ENCODE measurements at places on chromosomes 11 and 22.

- no peak overlapping the region for H3K4me3 ChIP-seq
- H3K27ac ChIP-seq = no peak overlapping the region
- H3K36me3 ChIP-seq = no peaks in the 10 kb centered on the region
Measured at GRCh38 chr22:20149257-20150250, 1.3 kb downstream of the CCDC188 start.

DNA sequence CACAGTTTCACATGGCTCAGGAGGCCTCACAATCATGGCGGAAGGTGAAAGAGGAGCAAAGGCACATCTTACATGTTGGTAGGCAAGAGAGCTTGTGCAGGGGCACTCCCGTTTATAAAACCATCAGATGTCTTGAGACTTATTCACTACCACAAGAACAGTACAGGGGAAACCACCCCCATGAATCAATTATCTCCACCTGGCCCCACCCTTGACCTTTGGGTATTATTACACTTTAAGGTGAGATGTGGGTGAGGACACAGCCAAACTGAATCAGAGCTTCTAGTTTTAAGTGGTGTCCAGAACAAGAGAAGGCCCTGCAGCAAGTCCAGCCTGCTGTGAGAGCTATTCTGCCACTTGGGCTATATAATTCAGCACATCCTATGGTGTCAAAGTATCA lies 493.7 kb downstream of the ETS1 start:
- H3K36me3 ChIP-seq = no peaks in the 10 kb centered on the region
- no peak overlapping the region for H3K4me3 ChIP-seq
- no peak for DNase-seq
- no peak overlapping the region for H3K27ac ChIP-seq
- H3K27me3 ChIP-seq = no peaks in the 10 kb centered on the region

DNA sequence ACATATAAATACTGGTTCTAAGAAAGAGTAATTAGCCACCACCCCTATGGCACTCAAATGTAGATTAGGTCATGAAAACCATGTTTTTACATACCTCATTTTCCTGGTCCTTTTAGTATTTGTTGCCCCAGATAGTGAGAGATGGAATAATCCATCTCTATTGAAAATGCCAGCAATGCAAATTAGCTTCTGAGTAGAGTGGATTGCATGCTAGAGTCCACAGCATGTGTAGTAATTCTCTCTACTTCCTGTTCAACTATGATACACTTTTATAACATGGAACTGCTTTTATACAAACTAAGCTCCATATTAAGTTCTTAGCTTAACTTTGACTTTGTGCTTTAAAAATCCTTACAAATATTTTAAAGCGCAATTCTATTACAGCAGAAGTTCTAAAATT lies 73.2 kb downstream of the TRPC6 start:
- DNase-seq = no peak
- no peaks in the 10 kb centered on the region for H3K36me3 ChIP-seq
- H3K4me3 ChIP-seq = no peak overlapping the region
- H3K27me3 ChIP-seq = no peaks in the 10 kb centered on the region
- H3K27ac ChIP-seq = no peak overlapping the region

GRCh38 chr11:86812981-86813380 lies 12.6 kb downstream of the PRSS23 start:
- no peak overlapping the region for H3K4me3 ChIP-seq
- no peak for DNase-seq
- H3K27ac ChIP-seq = no peak overlapping the region
- H3K27me3 ChIP-seq = no peaks in the 10 kb centered on the region

- H3K27ac ChIP-seq = no peak overlapping the region
- H3K4me1 ChIP-seq = no peaks in the 10 kb centered on the region
Measured at GRCh38 chr11:125281831-125282595, 117.5 kb downstream of the PKNOX2 start.

DNA sequence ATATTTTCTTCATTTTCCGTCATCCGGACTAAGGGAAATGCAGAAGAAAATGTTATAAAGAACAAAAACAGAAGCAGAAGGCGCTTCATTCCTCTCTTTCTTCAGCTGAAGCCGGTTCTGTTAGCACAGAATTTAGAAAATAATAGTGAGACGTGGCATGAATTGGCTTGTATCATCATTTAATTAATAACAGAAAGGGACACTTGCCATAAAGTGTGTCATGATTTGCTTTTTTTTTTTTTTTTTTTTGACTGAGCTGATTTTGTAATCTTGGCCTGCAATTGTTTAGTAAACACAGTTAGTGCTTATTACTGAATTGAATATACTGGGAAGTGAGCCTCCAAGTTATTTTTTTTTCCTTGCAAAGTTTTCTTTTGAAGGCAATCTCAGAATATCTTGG lies at the start of gene MMP27:
TSS of gene MMP27 (minus strand) at position 144 of the 400 bp plus-strand sequence. CDS start at position 89, 55 bp downstream.
- H3K4me1 ChIP-seq = no peaks in the 10 kb centered on the region
- no peaks in the 10 kb centered on the region for H3K36me3 ChIP-seq
- H3K4me3 ChIP-seq = no peak within 1 kb of the TSS

- H3K4me3 ChIP-seq = no peak within 1 kb of the TSS
- H3K4me1 ChIP-seq = no peaks in the 10 kb centered on the region
- DNase-seq = no peak
- no peaks in the 10 kb centered on the region for H3K27me3 ChIP-seq
Measured at GRCh38 chr11:73950869-73951710, at the start of gene DNAJB13. Gene DNAJB13, plus strand, starts transcription at chr11:73951026. Its CDS starts 44 bp downstream, at chr11:73951070.

DNA sequence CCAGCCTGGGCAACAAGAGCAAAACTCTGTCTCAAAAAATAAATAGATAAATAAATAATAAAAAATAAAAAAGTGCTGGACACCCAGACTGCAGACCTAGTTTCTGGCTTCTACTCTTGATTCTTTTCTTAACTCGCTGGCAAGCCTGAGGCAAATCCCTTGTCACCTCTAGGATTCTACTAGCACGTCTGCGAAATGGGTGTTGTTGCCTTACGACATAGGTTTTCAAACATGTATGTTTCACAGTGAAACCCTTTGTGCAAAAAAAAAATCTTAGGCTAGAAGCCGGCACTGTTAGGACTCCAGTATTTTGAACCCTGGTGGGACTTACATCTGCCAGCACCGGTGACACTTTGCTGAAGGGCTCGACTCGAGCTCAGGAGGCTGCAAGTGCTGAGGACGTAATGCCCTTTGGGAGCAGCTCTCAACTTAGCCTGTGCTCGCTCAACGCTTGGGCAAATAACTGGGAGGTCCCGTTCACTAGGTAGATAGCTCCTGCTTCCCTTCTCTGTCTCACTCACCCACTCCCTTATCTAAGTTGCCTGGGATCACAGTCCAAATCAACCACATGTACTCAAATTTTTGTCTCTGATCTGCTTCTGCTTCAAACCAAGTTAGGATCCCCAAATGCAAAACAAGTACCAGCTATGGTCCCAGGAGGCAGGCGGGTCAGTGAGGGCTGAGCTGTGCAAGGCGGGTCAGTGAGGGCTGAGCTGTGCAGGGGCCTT lies 34.7 kb upstream of the MYH9 start:
- H3K27me3 ChIP-seq = no peaks in the 10 kb centered on the region
- no peak for DNase-seq
- H3K4me1 ChIP-seq = peaks cover 22% of the 10 kb centered on the region
- no peak overlapping the region for H3K27ac ChIP-seq

- no peaks in the 10 kb centered on the region for H3K36me3 ChIP-seq
- no peak overlapping the region for H3K4me3 ChIP-seq
- DNase-seq = peak; percentile 11
- H3K4me1 ChIP-seq = no peaks in the 10 kb centered on the region
- H3K27me3 ChIP-seq = no peaks in the 10 kb centered on the region
Measured at GRCh38 chr11:104254347-104254746, 90.4 kb upstream of the PDGFD start.

- peaks cover 71% of the 10 kb centered on the region for H3K36me3 ChIP-seq
- no peak for DNase-seq
- H3K4me1 ChIP-seq = no peaks in the 10 kb centered on the region
- H3K27ac ChIP-seq = no peak overlapping the region
- H3K4me3 ChIP-seq = no peak overlapping the region
Measured at GRCh38 chr22:24060375-24060788, 49.3 kb downstream of the CABIN1 start.

- no peaks in the 10 kb centered on the region for H3K27me3 ChIP-seq
- H3K36me3 ChIP-seq = no peaks in the 10 kb centered on the region
- no peak overlapping the region for H3K27ac ChIP-seq
- no peak for DNase-seq
- peaks cover 15% of the 10 kb centered on the region for H3K4me1 ChIP-seq
Measured at GRCh38 chr11:113311536-113311935, 2.8 kb upstream of the TTC12 start.

All from natural killer cell (primary cell).